ENCODE measurements at places on chromosomes 2 and 18.
A peak's percentile ranks its signal among the peaks of the same experiment; 100 is the strongest.

DNA sequence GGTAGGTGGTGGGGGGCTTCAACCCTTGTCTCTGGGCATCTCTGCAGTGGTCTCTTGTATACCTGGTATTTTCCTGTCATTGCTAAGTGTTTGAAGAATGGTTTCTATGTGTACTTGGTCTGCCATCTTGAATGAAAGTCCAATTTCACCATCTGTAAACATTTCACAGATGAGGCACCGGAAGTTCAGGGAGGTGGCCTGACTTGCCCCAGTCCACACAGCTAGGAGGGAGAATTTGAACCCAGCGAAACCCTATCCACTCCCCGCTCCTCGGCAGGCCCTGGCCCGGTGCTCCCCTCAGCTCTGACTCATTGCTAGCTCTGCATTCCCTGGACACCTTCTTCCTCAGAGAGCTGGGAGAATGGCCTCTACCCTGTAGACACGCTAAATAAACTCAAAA, 30.5 kb downstream of the ZAP70 start:
- DNase-seq: no peak

DNA sequence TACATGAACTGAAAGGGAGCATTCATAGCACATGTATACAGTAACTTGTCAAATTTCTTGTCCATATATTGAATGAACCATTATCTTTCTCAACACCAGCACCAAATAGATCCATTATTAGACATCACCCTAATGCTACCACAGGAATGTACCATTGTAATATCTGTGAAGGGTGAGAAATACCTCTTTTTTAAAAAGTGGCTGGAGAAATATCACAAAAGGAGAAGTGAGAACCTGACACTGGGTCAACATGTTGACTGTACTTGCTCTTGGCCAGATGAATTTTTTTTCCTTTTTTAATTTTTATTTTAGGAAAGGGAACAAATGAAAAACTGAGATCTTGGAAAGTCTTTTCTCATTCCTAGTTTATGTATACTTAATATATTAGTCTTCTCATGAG, 63.5 kb downstream of the CAVIN2 start:
- DNase-seq: no peak

GRCh38 chr18:48367557-48367956, 41.6 kb downstream of the ZBTB7C start:
- DNase-seq: no peak

- DNase-seq: no peak
Measured at GRCh38 chr2:209872675-209873074, 101.0 kb downstream of the UNC80 start.

DNA sequence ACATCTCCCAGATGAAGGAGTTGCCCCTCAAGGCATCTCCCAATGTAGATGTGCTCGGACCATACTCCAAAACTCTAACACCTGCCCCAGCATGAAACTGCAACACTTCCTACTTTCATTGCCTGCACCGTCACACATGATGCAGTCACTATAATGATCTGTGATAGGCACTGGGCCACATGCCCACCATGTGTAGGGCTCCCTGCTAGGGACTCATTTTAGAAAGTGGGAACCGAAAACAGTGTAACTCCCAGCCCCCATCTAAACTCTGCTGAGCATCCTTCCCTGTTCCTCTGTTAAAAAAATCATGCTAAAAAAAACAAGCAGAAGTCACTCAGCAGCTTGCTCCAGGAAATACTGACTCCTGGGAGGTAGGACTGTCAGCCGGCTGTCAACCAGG, 496.1 kb upstream of the RAB6C start:
- DNase-seq: no peak

GRCh38 chr2:43537137-43537536, 58.7 kb downstream of the THADA start:
- DNase-seq: no peak

GRCh38 chr2:121128741-121129659, 156.0 kb downstream of the TFCP2L1 start:
- DNase-seq: no peak

GRCh38 chr18:31711365-31712172, 27.2 kb upstream of the B4GALT6 start:
- no peak for DNase-seq

- no peak for DNase-seq
Measured at GRCh38 chr2:164558450-164558849, 62.8 kb downstream of the GRB14 start.

GRCh38 chr2:46375566-46376125, 78.4 kb downstream of the EPAS1 start:
- no peak for DNase-seq

DNA sequence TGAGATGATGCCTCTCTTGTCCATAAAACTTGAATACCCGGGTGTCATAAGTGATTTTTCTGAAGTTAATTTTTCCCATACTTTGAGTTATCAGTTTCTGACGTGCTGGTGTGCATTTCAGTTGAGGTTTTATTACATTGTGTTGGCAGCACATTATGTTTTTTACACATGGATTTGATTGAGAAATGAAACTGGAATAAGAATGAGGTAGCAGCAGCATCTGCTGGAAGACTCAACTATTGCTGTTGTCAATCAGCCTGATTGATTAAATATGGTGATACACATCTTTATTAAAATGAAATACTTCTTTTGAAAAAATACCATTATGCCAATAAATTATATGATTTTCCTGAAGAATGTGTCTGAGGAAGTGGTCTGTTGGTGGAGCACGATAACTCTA, 60.5 kb downstream of the INSIG2 start:
- DNase-seq: no peak

- no peak for DNase-seq
Measured at GRCh38 chr2:25570161-25570845, 103.1 kb downstream of the DTNB start.

DNA sequence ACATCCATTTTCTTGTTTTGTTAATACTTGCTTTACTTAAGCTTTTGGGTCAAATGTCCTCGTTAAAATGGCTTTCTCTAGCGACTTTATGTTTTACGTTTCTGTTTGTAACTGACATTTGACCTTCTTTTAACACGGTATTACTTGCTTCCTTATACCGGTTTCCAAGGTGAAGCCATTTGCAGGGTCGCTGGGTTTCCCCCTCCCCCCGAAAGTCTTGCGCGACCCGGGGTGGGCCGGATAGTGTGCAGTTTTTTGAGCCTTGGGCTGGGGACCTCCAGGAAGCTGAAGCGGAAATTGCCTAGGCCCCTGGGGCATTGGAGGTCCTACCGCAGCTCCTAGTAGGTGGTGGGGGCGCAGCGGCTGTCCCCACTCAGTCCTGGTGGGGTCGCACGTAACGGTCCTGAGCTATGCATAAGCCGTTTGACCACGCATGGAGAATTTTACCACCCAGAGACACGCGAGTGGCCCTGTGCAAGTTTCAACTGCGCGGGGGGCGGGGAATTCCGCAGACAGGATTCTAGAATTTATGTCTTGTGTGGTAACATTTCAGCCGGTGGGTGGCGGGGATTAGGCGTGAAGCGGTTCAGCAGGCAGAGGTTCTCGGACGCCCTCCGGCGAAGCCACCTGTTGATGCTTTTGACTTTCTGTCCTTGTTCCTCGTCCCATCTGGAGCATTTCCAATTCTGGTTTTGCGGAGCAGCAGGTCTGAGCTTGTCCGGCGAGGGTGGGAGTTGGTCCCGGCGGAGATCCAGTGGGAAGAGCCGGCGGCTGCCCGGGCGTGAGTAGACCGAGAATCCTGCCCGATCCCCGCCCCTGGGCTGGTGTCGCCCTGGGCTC, 2.4 kb downstream of the CFLAR start:
- peak; percentile 85 for DNase-seq

DNA sequence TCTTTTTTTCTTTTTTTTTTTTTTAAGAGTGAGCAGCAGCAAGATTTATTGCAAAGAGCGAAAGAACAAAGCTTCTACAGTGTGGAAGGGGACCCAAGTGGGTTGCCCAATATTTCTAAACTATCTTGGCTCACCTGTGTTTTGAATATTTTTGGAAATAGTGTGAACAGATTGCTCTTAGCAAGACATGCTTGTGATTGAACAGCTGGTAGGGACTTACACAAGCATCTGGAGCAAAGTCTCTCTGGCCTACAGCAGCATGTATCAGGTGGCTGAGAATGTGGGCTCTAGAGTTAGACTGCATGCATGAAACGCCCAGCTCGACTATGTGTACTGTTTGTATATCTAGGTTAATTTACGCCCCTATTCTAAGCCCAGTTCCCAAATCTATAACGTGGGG, 40.3 kb upstream of the FBXO11 start:
- DNase-seq: no peak

GRCh38 chr2:15769676-15770547, 170.4 kb upstream of the MYCN start:
- DNase-seq: no peak
